ENCODE measurements at places on chromosomes 4 and X.

- DNase-seq, result no peak
Observed at GRCh38 chrX:117400839-117401238, 715.8 kb downstream of the KLHL13 start.

- DNase-seq, result no peak
Observed at GRCh38 chr4:122762520-122762919, 30.0 kb downstream of the BBS12 start.

- DNase-seq, result no peak
Observed at GRCh38 chr4:126794363-126794762, 838.4 kb upstream of the INTU start.

DNA sequence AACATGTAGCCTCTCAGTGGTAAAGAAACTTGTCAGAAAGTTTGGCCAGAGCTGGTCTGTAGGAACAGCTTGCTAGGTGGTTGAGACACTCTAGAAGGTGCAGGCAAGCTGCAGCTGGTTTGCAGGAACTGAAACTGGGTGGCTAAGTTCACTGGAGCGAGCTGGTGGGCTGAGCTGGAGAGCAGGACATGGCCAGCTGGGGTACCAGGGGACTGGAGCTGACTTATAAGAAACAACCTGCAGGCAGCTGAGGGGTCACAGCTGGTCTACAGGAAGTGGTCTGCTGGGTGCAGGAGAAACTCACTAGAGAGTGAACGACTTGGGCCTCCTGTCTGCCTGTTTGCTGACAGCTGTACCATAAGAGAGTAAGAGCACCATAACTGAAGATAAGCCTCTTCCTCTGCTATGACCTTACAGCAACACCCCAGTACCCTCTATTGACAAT is 157.1 kb upstream of the LNX1 start:
- no peak for DNase-seq

GRCh38 chrX:139877710-139878414 is 55.0 kb downstream of the ATP11C start:
- no peak for DNase-seq

DNA sequence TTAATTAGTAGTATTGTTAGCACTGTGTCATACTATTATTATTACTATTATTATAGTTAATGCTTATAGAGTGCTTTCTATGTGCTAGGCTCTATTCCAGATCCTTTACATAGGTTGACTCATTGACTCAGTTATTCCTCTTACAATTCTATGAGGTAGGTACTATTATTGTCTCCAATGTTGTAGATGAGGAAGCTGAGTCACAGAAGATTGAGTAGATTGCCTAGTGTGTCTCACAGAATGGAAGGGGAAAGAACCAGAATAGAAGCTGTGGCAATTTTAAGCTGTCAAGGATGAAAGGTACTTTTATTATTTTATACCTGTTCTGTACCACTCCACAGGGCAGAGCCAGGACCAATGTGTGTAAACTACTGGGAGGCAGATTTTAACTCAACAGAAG is 1.9 kb upstream of the TCEAL1 start:
- DNase-seq, result no peak

DNA sequence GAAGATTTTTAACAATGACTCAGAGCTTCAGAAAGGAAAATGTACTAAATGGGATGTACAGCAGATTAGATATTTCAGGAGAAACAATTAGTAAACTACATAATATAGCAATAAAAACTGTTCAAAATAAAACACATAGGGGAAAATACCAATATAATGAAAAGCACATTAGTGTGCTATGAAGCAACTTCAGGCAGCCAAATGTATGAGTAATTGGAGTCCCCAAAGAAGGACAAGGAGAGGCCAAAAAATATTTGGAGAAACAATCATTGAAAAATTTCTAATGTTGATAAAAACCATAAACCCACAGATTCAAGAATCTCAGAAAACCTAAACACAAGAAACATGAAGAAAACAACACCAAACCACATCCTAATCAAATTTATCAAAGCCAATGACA is 129.3 kb upstream of the CHRDL1 start:
- no peak for DNase-seq

- DNase-seq, result no peak
Observed at GRCh38 chr4:20859097-20859781, 159.0 kb downstream of the PACRGL start.

GRCh38 chr4:111274486-111274885 is 651.6 kb upstream of the PITX2 start:
- DNase-seq, result no peak

- DNase-seq, result no peak
Observed at GRCh38 chr4:174214101-174214878, 69.2 kb downstream of the FBXO8 start.

GRCh38 chr4:107951551-107951950 is 20.2 kb downstream of the CYP2U1 start:
- DNase-seq, result no peak

All from substantia nigra (tissue), 51 donors.